ENCODE measurements at places on chromosomes 13 and 19.

DNA sequence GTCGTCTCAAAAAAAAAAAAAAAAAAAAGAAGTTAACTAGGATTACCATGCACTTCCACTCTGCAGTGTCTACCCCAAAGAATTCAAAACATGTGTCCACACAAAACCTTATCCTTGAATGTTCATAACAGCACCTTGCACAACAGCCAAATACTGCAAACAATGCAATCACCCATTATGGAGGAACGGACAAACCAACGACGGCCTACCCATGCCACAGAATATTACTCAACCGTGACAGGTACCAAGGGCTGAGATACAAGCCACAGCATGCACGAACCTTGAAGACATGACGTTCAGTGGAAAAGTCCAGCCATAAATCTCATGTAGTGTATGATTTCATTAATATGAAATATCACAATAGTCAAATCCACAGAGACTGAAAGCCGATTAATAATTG, 3.0 kb upstream of the SHISA7 start:
- DNase-seq: no peak

GRCh38 chr19:33359581-33359980, 13.9 kb upstream of the CEBPG start:
- DNase-seq: no peak

GRCh38 chr19:784541-784940, 12.7 kb upstream of the PTBP1 start:
- DNase-seq: no peak

GRCh38 chr13:105952233-105952972, 583.1 kb downstream of the EFNB2 start:
- DNase-seq: no peak

GRCh38 chr13:74450525-74450845, 316.3 kb upstream of the KLF12 start:
- no peak for DNase-seq

DNA sequence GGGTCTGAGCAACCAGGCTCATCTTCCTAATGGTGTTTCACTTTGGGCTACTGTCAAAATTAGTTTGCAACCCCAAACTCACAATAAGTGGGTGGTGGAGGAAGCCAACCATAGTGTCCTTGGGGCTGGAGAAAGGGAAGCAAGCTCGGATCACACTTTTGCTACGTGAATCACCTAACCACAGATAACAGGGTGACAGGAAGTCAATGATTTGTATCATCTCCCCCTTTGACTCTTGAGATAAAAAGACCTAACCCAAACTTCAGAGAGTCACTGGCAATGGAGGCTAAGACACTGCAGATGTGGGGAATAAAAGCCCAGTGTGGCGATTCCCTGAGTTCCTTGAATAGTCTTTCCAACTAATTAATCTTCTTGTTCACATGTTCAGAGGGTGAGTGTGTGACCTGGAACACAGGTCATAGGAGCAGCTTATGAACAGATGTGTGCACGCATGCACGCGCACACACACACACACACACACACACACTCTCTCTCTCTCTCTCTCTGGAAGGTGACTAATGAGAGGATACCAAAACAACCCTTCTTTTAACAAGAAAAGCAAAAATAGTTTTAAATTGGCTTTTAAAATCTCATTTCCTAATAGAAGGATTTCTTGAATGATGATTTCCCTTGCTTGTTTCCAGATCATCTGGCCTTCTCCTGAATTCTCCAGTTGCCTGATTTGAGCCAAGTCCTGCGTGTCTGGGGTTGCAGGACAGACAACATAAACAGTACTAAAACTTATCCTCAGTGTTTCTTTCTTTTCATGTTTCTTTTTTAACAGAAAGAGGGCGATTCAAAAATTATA, 21.2 kb upstream of the DOCK9 start:
- DNase-seq: peak; percentile 20

DNA sequence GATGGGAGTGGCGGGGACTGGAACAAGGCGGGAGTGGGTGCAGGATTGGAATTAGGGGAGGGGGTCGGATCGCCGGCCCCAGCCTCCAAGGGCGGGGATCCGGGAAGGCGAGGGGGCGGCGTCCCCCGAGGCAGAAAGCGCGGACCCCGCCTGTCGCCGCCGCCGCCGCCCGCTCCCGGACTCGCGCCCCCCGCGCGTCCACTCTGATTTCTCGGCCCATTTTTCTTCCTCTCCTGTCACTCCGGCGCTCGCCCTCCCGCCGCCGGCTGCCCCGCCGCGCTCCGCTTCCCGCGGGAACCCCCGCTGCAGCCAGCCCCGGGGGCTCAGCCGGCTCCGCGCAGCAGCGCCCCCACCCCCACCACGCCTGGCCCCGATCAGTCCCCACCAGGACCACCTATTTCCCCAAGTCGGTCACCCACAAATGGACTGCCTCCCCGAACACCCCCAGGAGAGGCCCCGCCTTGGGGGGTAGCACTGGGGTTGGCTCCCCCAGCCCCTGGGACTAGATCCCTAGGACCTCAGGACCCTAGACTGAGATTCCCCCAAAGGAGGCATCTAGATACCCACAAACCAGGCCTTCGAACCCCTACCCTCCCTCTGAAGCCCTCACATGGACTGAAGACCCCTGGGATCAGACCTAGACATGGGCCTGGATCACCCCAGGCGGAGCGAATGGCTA, 12.6 kb upstream of the ERFL start:
- no peak for DNase-seq

DNA sequence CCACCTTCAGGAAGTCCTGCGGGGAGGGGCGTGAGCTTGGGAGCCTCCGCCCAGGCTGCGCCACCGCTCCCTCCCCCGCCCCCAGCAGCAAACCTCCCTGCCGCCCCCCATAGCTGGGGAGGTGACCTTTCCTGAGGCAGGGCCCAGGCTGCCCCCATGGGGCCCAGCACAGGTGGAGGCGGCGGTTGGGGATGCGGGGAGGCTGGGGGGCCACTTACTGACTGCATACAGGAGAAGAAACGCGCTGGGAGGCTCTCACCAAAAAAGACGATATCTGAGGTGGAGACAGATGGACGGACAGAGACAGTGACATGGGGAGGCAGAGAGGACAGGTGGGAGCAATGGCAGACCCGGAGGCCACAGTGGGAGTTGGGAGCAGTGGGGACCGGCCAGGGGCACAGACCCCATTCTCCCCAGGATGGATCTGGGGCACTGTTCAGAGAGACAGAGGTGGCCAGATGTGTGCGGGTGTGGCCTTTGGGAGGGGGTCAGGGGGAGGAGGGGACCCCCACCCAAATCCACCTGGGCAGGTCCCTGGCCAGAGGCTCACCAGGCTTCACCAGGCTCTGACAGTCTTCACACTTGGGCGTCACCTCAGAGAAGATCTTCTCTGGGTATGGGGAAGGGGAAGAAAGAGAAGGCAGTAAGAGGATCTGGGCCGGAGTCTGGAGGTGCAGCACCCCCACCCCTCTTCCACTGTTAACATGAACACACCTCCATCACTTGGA, 3.0 kb upstream of the RINL start:
- DNase-seq: no peak

DNA sequence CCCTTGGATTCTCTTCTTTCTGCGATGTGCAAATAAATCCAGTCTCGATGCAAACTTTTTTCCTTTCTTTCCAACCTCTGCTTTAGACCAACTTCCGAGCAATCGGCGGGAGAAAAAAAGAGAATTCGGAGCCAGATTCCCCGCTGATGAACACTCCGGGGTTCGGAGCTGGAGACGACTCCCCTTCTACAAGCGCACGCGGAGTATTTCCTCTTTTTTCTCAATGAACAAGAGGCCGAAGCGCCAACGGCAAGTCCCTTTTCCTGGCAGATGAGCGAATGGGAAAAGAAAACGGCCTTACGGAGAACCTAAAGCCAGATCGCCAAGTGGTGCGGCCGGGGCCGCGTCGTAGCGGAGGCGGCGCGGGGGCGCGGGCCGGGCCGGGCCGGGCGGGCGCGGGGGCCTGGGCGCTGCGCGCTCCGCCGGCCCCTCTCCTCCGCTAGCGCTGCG, 250 bp downstream of the SPRY2 start:
- no peak for DNase-seq
